Renal cortical epithelial cell (primary cell): ENCODE measurements at places on chromosomes 2 and 18.

- peak; percentile 95 for DNase-seq
Measured at GRCh38 chr2:26018184-26019055, 15.5 kb upstream of the RAB10 start.

GRCh38 chr18:28175150-28175929 lies 1.6 kb downstream of the CDH2 start:
- DNase-seq: no peak

DNA sequence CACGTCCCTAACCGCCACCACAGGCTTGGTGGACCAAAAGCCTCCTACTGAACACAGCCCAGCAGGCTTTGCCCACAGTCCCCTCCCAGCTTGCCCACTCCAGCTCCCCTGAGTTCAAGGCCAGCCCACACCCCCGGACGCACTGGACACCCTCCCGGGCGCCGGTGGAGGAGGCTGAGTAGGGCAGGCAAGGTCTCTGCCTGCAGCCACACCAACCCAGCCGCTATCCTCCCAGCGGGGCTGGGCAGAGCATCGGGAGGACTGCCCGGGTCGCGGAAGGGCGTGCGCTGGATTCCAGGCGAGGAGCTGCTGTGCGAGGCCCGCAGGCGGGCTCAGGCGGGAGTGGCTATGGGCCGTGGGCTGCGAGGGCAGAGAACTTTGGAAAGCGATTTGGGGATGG lies 49.5 kb downstream of the PLEKHB2 start:
- DNase-seq: no peak

GRCh38 chr2:51597086-51597485 lies 565.2 kb upstream of the NRXN1 start:
- DNase-seq: no peak

DNA sequence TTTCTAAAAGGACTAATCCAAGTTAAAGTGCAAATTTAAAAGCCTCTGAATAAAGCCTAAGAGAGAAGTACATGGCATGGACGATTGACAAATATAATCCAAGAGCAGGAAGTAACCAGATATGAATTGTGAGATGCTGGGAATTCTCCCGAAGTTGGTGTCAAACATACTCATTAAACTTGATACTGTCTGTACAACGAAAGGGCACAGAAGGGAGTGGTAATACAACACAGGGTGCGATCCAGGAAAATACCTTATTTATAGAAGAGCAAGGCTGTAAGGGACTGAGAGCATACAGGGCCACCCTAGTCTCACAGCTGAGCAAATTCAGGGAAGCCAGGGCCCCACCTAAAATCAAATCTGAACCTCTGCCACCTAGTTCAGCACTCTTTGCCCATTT lies 41.6 kb downstream of the SEMA4F start:
- DNase-seq: no peak

- peak; percentile 57 for DNase-seq
Measured at GRCh38 chr2:234827096-234827860, 124.5 kb upstream of the SH3BP4 start.

- no peak for DNase-seq
Measured at GRCh38 chr2:105255979-105256378, 14.4 kb downstream of the GPR45 start.

DNA sequence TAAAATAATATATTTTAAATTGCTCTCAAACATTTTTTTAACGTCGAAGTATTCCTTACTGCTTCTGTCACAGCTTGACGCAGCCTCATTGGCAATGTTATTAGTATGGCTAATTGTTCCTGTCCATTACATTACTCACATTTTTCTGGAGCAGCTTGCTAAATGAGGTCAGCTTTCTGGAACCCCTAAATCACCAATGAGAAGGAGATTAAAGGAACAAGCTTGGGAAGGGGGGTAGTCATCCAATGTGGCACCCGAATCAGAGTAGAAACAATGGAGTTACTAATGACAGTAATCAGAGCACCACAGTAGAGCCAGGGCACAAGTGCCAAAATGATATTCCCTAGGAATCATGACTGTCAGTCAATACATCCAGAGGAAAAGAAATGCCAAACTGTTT lies 5.1 kb downstream of the NEUROD1 start:
- no peak for DNase-seq

- DNase-seq: no peak
Measured at GRCh38 chr2:197081294-197081693, 154.8 kb upstream of the PGAP1 start.

GRCh38 chr18:79532313-79533007 lies 136.7 kb downstream of the NFATC1 start:
- DNase-seq: no peak

GRCh38 chr18:48612917-48613316 lies 74.1 kb downstream of the CTIF start:
- DNase-seq: no peak

- DNase-seq: no peak
Measured at GRCh38 chr18:7720395-7720794, 153.3 kb downstream of the PTPRM start.

DNA sequence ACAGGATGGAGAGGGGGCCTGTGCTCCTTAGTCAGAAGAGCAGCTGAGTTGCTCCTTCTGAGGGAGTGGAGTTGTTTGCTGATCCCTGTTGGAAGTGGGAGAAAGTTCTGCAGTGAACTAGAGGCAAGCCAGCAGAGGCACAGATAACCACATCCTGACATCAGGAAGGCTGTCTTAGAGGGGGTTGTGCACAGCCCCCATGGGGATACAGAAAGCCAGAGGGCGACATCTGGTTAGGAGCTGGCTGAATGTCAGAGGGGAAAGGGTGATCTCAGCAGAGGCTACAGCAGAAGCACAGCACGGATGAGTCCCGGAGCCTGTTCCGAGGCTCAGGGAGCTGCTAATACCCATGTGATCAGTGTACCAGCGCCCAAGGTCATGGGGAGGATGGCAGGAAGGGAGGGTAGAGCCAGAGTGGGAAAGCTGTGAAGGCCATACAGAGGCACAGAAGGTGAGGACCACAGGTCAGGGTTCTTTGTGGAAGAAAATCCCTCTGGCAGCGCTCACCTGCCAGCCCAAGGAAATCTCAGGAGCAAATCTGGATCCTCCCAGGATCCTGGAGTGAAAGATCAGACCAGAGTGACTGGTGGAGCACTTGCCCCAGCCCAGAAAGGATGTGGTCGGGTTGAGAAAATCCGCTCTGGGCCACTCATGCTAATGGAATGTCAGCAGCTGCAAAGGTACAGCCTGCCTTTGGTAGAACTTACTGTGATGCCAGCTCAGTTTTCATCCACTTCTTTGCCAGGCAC lies 111.8 kb downstream of the STPG4 start:
- peak; percentile 95 for DNase-seq

DNA sequence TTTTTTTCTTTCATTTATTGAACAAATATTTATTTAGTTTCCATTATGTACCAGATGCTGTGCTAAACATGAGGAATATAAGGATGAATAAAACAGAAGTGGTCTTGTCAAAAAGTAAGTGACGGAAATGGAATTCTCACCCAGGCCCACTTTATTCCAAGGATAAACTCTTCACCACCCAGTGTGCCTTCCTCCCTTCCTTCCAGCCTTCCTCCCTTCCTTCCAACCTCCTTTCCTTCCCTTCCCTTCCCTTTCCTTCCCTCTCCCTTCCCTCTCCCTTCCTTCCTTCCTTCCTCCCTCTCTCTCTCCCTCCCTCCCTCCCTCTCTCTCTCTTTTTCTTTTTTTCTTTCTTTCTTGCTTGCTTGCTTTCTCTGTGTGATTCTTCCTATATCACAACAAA lies 240.8 kb downstream of the DPP10 start:
- DNase-seq: no peak

DNA sequence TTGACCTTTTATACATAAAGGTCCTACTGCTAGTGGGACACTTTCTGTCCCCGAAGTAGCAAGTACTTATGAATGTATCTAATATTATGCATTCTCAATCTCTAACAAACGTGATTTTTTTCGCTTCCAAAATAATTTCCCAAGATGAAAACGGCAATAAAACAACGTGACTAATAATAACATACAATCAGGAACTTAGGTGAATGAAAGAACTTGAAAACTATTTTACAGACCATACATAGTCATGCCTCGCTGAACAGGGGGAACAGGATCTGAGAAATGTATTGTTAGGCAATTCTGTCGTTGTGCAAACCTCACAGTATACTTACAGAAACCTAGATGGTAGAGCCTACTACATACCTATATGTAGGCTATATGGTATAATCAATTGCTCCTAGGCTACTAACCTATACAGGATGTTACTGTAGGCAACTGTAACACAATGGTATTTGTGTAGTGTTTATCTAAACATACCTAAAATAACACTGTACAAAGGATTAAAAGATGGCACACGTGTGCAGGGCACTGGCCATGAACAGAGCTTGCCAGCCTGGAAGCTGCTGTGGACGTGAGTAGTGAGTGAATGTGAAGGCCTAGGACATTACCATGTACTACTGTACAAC lies 2.5 kb downstream of the RTN4 start:
- DNase-seq: peak; percentile 51

GRCh38 chr2:241892299-241893137 lies 23.0 kb downstream of the RTP5 start:
- DNase-seq: no peak

GRCh38 chr2:66595556-66595955 lies 160.6 kb downstream of the MEIS1 start:
- DNase-seq: no peak

DNA sequence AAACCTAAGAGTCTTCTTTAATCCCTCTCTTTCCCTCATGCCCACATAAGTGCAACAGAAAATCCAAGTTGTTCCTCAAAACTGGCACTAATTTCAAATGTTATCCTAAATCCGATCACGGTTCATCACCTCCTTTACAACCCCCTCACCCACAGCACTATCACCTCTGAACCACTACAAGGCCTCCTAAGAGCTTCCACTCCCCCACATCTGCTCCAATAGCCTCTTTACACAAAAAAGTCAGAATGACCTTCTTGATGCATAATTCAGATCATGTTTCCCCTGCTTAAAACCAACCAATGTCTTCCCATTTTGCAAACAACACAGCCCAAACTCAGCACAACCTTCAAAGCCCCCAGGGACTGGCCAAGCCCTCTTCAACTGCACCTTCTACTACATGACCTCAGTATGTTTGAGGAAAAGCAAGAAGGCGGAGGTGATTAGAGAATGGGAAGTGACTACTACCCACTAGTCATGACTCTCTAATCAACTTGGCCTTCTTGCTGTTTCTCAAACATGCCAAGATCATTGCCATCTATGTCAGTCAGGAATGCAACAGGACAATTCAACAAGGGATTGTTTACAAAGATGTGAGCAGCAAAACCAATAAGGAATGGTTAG lies 34.6 kb upstream of the GCC2 start:
- DNase-seq: no peak

DNA sequence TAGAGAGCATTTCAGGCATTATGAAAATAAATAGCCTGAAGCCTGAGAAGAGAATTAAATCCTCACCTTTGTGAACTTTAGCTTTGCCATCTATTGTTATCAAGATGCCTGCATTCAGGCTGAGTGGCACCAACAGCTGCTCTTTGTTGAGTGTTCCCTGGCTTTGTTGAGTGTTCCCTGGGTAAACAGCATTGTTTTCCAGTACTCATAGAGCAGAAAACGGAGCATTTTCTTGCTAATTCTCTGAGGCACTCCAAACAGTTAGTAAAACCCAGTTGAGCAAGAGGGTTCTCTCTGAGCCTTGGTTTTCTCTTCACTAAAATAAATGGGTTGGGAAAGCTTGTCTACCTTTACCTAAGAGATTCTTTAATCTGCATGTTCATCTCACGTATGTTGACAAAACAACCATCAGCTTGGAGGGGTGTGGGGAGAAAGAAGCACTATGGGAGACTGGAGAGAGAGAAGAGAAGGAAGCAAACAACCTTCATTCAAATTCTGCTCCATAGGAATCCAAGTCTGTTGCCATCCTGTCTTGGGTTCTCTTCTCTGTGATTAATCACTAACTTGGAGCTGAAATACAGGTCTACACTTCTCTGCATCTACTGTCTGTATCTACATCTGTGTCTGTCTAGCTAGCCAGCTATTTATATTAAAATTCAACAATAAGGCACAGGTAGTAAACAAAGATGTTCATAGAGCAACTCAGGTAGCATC lies 567.0 kb upstream of the SOX11 start:
- no peak for DNase-seq

- DNase-seq: no peak
Measured at GRCh38 chr2:39618736-39619135, 47.0 kb upstream of the TMEM178A start.

DNA sequence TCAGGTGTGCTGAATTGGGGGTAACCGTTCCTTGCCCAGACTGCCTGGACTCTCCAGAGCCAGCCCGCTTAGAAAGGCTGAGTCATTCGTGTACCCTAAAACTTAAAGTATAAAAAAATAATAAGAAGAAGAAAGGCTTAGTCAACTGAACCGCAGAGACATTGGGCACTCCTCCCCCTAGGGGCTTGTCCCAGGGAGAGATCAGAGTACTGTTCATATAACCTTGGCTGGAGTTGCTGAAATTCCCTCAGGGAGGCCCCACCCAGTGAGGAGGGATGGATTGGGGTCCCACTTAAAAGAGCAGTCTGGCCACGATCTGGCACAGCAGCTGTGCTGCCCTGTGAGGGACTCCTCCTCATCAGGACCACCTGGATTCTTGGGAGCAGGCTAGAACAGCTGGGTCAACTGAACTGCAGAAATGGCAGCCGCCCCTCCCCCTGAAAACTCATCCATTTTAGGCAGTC lies 37.2 kb downstream of the ANKRD12 start:
- DNase-seq: no peak

DNA sequence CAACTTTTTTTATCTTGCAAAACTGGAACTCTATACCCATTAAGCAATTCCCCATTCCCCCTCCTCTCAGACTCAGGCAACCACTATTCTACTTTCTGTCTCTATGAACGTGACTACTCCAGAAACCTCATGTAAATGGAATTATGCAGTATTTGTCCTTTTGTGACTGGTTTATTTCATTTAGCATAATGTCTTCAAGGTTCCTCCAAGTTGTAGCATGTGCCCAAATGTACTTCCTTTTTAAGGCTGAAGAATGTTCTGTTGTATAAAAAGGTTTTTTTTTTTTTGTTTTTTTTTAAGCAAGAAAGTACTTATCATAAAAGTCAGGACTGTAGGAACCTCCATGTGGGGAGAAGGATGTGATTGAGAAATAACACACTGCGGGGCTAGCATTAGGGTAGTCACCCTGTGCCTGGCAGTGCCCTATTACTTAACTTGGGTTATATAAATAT lies 262.9 kb upstream of the FBXO11 start:
- no peak for DNase-seq

- no peak for DNase-seq
Measured at GRCh38 chr2:147980940-147981528, 39.5 kb downstream of the ORC4 start.

DNA sequence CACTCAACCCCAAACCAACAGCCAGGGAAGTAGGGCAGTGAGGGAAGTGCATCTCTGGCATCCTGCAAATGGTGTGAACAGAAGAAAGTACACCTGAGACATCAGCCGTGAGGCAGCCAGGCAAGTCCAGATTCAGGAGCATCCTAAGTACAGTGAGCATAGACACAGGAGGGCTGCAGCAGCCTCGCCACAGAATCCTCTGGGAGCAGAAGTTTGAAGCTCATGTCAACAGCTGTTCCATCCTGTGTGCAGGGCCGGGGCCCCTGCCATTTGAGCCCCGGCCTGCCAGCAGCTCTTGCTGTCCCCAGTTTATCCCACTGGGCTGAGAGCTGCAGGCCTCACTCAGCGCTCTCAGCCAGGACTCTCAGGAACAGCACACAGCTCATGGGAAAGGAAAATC lies 14.5 kb downstream of the LOXHD1 start:
- DNase-seq: no peak
